ENCODE measurements at places on chromosomes 11 and 22.
A peak's percentile ranks its signal among the peaks of the same experiment; 100 is the strongest.

- no peak for DNase-seq
Observed at GRCh38 chr11:19594326-19594725, 118.3 kb upstream of the NAV2 start.

DNA sequence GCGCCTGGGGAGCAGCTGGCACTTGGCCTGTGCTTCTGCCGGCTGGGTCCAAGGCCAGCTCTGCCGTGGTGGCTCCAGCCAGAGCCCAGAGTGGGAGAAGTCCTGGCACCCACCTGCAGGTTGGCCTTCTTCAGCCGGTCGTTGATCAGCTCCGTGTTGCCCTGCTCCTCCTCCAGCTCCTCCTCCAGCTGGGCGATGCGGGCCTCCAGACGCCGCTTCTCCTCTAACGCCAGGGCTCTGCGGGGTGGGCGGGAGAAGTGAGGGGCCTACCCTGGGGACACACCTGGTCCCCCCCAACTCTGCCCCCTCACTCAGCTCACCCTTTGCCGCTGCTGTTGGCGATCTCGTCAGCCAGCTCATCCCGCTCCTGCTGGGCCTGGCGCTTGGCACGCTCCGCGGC lies 32.6 kb downstream of the APOL1 start:
- no peak for DNase-seq

DNA sequence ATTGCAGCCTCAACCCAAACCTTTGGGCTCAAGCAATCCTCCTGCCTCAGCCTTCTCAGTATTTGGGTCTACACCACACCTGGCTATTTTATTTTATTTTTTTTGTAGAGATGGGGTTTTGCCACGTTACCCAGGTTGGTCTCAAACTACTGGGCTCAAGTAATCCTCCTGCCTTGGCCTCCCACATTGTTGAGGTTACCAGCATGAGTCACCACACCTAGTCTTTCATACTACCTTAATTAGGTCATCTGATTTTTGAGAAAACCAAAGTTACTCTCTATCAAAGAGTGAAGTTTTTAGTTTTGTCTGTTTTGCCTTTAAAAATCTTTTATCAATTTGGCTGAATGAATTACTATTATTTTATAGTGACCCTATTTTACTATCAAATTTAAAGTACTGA lies 335.6 kb upstream of the LRRC4C start:
- DNase-seq, result no peak

DNA sequence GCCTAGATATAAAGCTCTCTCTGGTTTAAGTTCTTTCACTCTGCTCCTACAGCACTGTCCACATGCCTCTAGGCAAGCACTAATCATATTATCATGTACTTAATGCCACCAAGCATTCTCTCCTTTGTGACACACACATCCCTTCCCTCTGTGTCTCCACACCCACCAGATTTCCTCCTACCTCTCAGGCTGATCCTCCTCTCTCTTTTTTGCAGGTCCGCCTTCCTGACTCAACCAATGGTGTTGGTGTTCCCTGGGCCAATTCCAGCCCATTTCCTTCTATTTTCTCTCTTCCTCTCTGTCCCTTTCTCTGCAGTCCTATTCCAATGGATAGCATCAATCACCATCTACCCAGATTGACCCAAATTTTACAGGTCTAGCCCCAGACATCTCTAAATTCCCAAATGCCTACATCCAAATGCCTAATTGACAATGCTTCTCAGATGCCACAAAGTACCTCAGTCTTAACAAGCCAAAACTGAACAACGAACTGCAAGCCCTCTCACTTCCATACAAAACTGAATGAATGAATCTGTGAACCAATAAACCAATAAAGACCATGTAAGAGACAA lies 504 bp upstream of the ZNF215 start:
- DNase-seq, result no peak

DNA sequence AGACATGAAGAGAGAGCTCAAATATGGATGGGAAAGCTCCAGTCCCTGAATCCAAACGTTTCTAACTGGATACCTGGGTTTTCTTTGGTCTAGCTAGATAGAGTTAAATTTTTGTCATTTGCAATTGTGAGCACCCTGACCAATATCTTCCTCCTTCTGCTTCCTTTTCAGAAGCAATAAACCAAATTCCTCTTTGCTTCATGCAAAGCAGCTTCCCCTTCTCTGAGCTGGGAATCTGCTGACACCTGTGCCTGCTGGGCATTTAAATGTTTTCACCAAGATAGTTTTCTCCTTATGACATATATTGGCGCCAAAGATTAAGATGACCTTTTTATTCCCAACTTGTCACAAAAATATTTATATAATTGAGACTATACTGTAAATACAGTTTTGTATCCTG lies 27.9 kb upstream of the PAK1 start:
- no peak for DNase-seq

DNA sequence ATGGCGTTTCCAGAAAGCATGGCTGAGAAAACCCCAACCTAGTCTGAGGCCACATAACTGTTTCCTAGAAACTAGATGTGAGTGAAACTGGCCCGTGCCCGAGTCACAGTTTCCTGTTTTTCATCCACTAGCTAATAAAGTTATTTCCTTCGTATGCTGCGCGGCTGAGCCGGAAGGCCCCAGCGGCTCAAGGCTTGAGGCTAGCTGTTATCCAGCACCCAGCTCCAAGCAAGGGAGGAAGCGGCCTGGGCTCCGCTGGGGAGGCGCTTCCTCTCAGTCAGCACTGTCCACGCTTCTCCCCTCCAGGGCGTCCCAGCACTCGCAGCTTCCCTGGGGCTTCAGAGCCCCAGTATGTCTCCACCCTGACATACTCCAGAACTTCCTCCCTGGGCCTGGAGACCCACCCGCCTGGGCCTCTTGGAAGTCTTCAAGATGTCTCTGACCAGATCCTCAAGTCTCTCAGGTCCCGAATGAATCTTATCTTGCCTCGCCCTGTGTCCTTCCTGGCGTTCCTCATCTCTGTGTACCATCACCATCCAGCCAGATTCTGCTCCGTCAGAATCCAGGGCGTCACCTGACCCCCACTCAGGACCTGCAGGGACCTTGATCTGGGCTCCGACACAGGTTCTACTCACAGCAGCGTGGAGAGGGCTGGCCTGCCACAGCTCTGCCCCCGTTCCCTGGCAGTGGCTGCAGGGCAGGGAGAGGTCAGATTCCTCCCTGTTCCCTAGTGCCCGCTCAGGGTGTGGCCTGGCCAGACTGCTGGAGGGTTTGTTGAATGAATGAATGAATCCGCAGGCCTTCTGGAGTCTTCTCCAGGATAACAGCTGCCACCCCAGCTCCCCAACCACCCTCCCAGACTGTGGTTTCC lies 81.9 kb downstream of the LRRC32 start:
- DNase-seq, result no peak

GRCh38 chr11:125079151-125079877 lies 16.2 kb downstream of the SLC37A2 start:
- DNase-seq, result no peak

DNA sequence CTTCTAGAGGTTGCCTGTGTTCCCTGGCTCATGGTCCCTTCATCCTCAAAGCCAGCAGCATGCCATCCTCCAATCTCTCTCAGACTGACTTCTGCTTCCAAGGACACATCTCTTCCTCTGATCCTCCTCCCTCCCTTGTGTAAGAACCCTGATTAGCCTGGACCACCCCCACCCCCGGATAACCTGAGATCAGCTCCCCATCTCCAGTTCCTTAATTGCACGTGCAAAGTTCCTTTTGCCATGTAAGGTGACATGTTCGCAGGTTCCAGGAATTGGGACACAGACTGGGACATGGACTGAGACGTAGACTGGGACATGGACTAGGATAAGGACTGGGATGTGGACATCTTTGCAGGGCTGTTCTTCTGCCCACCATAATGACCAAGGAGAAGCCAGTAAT lies 925.3 kb downstream of the TBC1D22A start:
- no peak for DNase-seq

DNA sequence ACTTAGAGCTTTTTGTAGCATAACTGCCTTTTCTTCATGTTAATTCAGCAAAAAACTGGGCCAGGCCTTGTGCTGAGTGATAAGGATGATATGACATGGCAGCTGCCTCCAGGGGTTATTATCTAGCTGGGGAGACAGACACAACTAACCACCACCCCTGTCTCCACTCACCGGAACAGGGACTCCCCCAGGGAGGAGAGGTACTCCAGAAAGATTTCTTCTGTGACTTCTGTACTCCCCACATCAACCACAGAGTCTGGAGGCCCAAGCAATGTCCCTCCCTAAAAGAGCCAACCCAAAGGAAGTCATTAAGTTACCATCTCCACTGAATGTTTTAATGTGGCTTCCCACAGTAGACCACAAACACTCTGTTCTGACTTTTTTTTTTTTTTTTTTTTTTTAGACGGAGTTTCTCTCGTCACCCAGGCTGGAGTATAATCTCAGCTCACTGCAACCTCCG lies 14.3 kb upstream of the PMM1 start:
- DNase-seq, result no peak

- DNase-seq, result no peak
Observed at GRCh38 chr11:35049859-35050531, 89.0 kb upstream of the CD44 start.

- no peak for DNase-seq
Observed at GRCh38 chr11:102081313-102081712, 28.9 kb upstream of the YAP1 start.

DNA sequence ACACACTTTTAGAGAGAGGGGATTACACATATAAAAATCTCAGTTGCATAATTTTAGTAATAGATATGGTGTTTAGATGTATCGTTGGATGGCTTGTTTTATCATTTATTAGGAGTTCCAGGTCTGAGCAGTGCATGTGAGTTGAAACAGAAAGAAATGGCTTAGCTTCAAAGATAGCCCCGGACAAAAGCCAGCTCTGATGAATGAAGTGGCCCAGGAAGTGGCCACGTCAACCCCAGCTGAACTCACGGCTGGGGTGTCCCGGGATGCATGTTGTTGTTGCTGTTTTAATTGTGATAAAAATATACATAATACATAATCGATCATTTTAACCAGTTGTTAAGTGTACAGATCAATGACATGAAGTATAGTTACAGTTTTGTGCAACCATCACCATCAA lies 1513.6 kb downstream of the BRD1 start:
- DNase-seq, result no peak

DNA sequence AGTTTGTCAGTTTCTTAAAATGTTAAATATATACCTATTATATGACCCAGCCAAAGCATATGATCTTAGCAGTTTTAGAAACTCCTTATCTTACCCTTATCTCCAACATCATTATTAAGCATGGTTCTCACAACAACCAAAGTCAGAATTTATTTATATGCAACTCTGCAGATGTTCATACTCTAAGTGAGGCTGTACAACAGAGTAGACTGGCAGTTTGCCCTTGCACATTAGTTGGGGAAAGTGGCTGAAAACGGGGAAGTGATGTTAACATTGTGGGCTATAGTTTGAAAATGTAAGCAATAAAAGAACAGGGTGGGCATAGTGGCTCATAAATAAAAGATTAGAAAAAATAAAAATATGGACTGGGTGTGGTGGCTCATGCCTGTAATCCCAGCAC lies 49.7 kb downstream of the ATG16L2 start:
- no peak for DNase-seq

- peak; percentile 20 for DNase-seq
Observed at GRCh38 chr22:46233231-46233630, 16.9 kb downstream of the CDPF1 start.

- DNase-seq, result no peak
Observed at GRCh38 chr11:13944911-13945425, 17.6 kb upstream of the SPON1 start.

DNA sequence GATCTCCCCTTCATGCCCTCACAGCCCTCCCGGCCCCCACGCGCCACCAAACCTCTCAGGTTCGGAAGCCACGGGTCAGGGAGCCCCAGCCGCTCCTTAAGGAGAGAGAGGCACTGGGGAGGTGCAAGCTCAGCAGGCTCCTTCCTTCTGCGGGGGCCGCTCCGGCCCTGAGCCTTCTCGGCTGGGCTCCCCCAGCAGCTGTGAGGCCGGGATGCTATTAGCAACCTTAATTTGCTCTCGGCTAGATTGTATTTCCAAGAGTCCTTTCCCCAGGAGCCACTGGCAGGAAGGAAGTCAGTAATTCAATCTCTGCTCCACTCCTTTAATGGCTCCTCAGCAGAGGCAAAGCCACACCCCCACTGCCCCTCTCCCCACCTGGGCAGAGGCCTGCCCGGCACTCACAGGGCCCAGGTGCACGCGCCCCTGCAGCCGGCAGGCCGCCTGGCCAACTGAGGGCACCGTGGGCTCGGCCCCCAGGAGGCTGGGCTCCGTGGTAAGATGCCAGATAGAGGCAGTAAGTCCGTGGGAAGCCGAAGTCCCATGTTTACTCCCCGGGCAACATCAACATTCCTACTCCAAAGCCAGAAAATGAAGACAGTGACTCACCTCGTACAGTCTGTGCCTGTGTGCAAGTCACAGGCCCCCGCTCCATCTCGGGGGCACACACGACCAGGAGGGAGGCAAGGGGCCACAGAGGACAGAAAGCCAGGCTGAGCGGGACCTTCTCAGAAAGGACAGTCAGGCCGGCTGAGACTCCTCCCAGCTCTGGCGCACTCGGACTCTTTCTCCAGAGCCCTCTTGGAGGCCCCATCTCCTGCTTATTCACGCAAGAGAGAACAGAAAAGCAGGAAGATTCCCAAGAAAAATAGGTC lies 5.2 kb downstream of the IGSF9B start:
- DNase-seq, result peak; percentile 83

- DNase-seq, result no peak
Observed at GRCh38 chr11:113286009-113286408, 28.4 kb upstream of the TTC12 start.

DNA sequence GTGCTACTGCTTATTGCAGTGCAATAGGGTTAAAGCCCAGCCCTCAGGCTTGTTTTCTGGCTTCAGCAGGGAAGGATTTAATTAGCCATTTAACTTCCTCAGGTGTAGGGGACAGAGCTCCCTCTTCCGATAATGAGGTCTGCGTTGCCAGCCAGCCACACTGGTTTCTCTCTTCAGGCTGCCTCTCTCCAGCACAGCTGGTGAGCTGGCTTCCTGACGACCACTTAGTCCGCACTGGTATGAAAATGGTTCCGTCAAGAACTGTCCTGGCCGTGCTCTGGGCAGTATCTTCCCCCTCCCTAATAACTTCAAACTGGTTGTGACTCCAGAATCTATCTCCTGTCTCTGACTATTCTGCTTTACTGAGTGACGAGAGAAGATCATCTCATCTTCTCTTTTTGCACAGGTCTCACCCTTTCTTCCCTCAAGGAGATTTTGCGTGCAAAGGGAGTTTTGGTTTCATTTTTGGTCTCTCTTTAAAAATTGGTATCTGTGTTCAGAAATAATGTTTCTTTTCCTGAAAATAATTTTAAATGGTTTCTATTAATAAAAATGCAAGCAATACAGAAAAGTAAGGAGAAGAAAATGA lies 49.2 kb downstream of the CNTN5 start:
- no peak for DNase-seq

All from AG08396 (cell line).